ENCODE measurements at places on chromosomes 2 and 18. TPM values are rescaled to one million over a fixed set of nuclear protein-coding genes. Genes with fewer than 3 reads are reported as not detected.

The SCYGR4 gene
- not detected for total RNA-seq

The DOK6 gene
- 0.88 TPM for total RNA-seq

The RFTN2 gene
- 1.4 TPM for total RNA-seq

The DSC2 gene
- 154 TPM for total RNA-seq

The SPP2 gene
- total RNA-seq = not detected

The KYNU gene
- 2.9 TPM for total RNA-seq

The FOXI3 gene
- not detected for total RNA-seq

The CRACDL gene
- 6.5 TPM for total RNA-seq

The ASB18 gene
- not detected for total RNA-seq

The SIGLEC15 gene
- not detected for total RNA-seq

The RND3 gene
- 67.3 TPM for total RNA-seq

The IFIH1 gene
- 17.4 TPM for total RNA-seq

The GALNT5 gene
- total RNA-seq = 6.7 TPM

The CCT4 gene
- total RNA-seq = 107 TPM

The ACAA2 gene
- 7.9 TPM for total RNA-seq

The KLHL29 gene
- 4.7 TPM for total RNA-seq

The FN1 gene
- total RNA-seq = 393 TPM

The IGFBP2 gene
- 159 TPM for total RNA-seq

The KLHL30 gene
- total RNA-seq = 0.09 TPM

The QPCT gene
- total RNA-seq = 10.5 TPM

The NEB gene
- 1.1 TPM for total RNA-seq

The SNX17 gene
- 86.2 TPM for total RNA-seq

The POTEF gene
- total RNA-seq = not detected

The CD28 gene
- total RNA-seq = 1.3 TPM

The MOGAT1 gene
- not detected for total RNA-seq

The TDRD15 gene
- total RNA-seq = 0.34 TPM

The KCNK3 gene
- 1.6 TPM for total RNA-seq

The ZAP70 gene
- total RNA-seq = 7.8 TPM

The CBLN2 gene
- total RNA-seq = not detected

The COBLL1 gene
- 88.9 TPM for total RNA-seq

The FAM168B gene
- 77.7 TPM for total RNA-seq

The CTNNA2 gene
- not detected for total RNA-seq

The EIF5B gene
- 19.4 TPM for total RNA-seq

The COX5B gene
- 350 TPM for total RNA-seq

The CLHC1 gene
- 12.5 TPM for total RNA-seq

The GALR1 gene
- total RNA-seq = 0.04 TPM

The LTBP1 gene
- total RNA-seq = 19.2 TPM

The CAPN14 gene
- 124 TPM for total RNA-seq

The TUBA3E gene
- total RNA-seq = not detected

The FTCDNL1 gene
- total RNA-seq = 1.5 TPM

The CYP1B1 gene
- 20.6 TPM for total RNA-seq
